Naive thymus-derived CD4-positive, alpha-beta T cell (primary cell): ENCODE measurements at places on chromosomes 3 and 15.

DNA sequence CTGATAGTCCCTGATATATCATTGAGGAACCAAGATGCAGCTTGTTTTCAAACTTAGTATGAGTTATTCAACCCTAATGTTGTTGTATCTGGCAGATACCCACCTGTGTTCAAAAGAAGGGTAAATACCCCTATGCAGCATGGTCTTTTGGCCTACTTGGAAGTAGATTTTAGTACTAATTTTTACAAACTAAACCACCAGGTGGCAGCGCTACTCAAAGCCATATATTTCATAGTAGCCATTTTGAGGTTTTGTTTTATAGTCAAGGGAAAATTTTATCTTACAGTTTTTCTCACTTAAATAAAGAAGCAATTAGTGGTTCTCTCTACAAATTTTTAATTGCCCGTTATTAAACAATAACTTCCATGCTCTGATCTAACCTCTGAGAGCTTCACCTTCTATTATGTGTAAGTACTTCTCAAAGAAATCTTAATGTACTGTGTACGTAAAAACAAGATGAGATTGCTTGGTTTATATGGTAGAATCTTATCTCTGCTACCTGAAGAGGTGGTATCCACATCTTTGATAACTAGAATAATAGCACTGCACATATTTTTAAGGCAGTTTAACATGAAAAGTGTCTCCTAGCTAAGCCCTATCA, 31.5 kb upstream of the MLF1 start:
- DNase-seq = no peak

DNA sequence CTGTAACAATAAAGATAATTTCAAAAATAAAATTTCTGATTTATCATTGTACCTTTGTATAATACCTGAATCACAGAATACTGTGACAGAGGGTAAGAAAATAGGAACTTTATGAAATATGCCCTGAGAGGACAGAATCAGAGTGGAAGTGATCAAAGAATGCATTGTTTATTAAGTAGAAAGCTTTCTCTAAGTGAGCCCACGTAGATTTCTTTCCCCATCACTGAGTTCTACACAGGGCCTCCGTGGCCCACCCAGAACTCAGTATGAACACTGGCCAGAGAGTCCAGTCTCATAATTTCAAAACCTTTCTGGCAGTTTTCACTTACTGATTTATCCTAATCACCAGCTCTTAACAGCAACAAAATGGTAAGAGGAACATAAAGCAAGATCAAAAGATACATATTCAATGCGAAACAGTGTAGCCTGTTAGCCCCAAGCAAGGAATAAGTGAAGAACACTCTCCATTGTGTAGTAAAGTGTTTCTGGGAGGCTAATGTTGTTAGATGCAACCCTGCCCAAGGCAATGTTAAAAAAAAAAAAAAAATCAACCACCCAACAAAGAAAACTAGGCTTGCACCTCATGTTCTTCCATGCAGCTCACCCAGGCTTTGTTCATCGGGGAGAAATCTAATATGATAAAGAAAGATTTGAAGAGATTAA, 341.3 kb downstream of the LSAMP start:
- DNase-seq = no peak

GRCh38 chr15:64152507-64153387, 1.2 kb downstream of the SNX22 start:
- DNase-seq = peak; percentile 20

DNA sequence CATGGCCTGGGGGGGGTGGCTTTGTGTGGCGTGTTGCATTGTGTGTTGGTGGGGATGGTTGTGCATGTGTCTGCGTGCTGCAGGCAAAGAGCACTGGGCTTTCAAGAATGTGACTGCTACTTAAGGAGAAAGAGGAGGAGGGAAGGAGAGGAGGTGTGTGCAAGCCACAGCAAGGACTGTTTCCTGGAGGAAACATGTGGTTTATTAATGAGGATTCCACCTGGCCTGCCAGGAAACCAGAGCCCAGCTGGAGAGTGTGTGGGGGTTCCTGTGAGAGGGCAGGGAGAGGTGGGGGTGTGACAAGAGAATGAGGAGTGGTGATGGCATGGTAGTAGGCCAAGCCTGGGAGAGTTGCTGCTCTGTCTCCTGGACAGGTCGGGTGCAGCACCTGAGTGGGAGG, 258.1 kb upstream of the ROPN1 start:
- no peak for DNase-seq

GRCh38 chr3:127363171-127363570, 75.3 kb upstream of the PRR20G start:
- DNase-seq = no peak

- no peak for DNase-seq
Observed at GRCh38 chr15:86796521-86796920, 716.9 kb downstream of the AGBL1 start.

GRCh38 chr15:40136470-40137302, 24.2 kb upstream of the BUB1B start:
- no peak for DNase-seq

DNA sequence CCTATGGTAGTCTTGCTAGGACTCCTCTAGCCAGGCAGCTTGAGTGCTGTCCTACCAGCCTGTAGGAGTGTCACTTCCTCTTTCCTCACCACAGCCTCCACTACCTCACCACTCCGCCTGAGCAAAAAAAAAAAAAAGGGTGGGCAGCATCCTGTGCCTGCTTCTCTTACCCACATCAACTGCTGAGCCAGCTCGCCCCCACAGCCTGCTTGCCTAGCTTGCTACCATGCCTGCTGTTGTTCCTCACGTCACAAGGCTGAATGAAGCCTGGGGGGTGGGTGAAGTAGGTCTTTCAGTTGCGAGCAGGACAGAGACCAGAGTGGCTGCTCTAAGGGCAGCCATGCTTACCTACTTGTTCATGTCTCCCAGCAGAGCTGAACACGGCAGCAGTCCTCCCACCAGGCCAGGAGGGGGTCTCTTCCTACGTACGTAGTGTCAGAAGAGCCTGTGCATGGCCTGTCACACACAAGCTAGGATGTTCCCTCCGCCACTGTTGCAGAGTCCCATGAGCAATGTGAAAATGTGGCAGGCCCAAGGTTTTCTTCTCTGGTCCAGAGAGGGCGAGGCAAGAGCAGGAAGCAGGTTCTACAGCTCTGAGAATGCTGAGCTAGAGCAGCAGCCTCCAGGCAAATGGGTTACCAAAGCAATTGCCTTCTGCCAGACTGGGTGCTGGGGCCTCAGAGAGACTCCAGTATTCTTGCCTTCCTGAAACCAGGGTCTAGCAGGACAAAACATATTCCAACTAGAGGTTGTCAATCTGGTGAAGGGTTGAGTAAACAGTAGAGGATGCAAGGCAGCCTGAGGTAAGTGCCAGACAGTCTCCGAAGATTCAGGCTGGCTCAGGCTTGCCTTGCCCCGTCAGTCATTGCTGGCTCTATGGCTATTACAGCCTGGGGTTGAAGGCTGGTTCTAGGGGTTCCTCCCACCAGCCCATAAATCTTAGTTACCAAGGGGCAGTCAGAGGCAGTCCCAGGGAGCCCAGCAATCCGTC, 8.1 kb downstream of the PPM1M start:
- DNase-seq = peak; percentile 87

- DNase-seq = no peak
Observed at GRCh38 chr3:127738192-127738840, 65.6 kb downstream of the ABTB1 start.

GRCh38 chr3:119939077-119939476, 155.2 kb downstream of the GSK3B start:
- DNase-seq = no peak

- no peak for DNase-seq
Observed at GRCh38 chr3:143822374-143822773, 25.9 kb downstream of the SLC9A9 start.

GRCh38 chr3:150291515-150291914, 116.6 kb upstream of the TSC22D2 start:
- no peak for DNase-seq

DNA sequence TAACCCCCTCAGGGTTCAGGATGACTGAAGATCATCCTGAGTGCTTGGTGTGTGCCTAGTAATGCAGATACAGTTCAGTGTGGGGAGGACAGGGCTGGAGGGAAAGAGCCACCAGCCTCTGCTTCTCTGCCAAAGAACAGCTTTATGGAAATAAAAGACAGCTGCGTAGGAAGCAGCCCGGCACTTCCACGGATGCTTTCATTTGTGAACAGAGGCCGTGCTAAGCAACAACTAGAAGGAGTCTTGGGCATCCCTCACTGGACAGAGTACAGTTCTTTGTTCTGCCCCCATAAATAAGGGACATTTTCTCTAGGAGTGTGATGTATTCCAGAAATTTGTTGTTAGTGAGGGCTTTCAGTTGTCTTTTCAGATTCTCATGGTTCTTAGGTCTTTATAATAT, 194.8 kb upstream of the RGMA start:
- DNase-seq = no peak

- no peak for DNase-seq
Observed at GRCh38 chr3:134798681-134799311, 3.7 kb downstream of the EPHB1 start.

GRCh38 chr3:50166620-50167019, 11.5 kb downstream of the SEMA3F start:
- DNase-seq = no peak

- DNase-seq = no peak
Observed at GRCh38 chr3:186523434-186523833, 20.7 kb downstream of the CRYGS start.

DNA sequence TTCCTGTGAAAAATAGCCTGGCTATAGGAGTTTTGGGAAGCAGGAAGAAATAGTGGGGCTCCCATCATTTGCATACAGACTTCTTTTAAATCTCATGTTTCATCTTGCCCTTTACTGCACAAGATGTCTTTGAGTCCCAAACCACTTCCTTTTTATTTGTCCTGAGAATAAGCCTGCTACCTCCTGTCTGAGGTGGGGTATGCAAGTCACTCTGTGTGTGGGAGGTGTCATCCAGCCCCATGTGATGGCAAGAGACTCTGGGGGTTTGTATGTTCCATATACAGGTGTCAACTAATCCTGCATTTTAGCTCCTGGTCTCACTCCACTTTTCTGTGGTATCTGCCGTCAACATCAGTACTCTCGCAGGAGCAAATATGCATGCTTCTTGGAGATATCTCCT, 102.0 kb downstream of the OTOL1 start:
- no peak for DNase-seq

GRCh38 chr3:65439641-65440284, 599.0 kb downstream of the MAGI1 start:
- DNase-seq = no peak

DNA sequence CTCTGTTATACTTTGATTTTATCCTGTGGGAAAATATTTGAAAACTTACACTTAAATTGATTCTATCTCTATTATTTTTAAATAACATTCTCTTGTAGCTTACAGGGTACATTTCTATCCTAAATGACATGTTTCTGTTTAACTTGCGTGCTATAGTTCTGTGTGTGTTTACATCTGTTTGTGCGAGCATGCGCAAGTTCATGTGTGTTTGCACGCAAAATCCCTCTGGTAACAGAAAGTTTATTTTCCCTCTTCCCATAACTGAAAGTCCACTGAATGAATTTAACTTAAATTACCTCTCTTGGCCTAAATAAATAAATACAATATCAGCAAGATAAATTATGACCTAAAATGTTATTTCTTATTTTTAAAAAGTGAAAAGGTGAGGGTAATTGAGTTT, 117.3 kb upstream of the NEO1 start:
- DNase-seq = no peak
